ENCODE measurements at places on chromosomes 2 and 18.

DNA sequence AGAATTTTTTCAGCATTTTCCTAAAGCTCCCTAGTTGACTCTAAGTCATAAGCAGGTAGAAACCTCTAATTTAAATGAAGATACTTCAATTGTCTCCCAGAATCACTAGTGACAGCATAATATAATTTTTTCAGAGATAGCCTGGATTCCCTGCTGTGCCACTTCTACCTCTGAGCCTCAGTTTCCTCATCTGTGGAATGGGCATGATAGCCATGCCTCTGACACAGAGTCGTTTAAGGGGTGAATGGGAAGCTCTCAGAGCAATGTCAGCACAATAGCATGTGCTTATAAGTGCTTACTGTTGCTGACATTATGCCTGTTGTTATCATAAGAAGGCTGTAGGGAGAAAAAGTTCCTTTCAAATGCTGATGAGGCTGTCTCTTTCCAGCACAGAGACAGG is 48.0 kb downstream of the SFXN5 start:
- no peak for DNase-seq

DNA sequence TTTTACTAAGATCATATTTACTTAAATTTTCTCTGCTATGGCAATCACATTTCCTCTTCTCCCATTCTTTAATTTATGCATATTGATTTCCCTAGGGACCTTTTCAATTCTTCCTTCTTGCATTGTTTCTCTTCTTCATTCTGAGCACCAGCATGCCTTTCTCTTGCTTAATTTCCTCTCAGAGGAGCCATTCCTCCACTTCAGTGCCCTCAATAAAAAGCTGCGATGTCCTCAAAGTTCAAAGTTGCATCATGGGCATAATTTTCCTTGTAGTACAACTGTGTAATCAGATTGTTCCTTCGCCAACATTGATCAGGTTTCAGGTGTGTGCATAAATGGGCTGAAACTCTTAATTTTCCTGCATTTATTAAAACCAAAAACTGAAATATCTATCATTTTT is 21.8 kb upstream of the CD226 start:
- no peak for DNase-seq

- DNase-seq, result no peak
Measured at GRCh38 chr2:223051693-223052289, at the start of gene KCNE4. TSS of gene KCNE4 (plus strand) at chr2:223052190. CDS start at chr2:223052831, 641 bp downstream.

DNA sequence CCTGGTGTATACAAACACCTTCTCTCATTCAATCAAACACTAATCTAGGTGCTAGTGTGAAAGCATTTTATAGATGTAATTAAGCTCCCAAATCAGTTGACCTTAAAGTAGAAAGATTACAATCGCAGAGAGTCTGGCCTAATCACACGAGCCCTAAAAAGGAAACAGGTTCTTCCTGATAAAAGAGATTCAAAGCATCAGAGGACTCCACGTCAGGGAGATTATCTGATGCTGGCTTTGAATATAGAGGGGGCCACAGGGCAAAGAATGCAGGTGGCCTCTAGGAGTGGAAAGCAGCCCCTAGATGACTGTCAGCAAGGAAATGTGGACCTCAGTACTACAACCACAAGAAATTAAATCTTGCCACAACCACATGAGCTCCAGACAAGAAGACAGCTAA is 28.2 kb upstream of the ZC3H15 start:
- no peak for DNase-seq

DNA sequence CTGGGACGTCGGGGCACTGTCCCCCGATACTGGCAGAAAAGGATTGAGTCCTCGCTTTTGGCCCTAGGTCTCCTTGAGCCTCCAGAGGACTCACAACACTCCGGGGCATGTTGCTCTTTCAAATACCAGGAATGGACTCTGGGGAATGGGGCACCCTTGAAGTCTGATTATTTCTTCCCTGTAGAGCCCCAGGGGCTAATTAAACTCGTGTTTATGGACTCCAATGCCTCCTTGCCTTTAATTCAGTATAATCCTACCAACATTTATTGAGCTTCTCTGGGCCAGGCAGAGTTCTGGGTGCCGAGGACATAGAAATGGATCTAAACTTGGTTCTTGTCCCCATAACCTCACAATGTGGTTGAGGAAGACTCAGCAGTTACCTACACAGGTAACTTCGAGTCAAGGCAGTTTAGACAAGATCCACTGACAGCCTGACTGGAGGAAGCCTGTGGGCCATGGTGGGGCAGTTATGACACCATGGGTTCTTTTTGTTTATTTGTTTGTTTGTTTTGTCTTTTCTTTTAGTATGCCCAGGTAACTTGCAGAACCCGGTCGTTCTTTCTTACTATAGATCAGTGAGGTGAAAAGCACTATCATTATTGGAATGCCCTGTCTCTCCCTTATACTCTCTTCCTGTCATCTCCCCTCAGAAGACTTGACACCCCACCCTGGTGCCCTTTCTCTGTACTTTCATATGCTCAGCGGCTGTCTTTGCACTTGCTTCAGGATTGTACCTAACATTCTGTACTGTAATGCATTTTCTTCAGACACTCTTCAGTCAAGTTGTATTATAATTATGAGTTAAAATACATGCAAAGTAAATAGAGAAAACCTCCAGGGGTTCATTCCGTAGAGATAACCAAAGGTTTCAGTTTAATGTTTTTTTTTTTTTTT is 3.2 kb downstream of the CFLAR start:
- no peak for DNase-seq

DNA sequence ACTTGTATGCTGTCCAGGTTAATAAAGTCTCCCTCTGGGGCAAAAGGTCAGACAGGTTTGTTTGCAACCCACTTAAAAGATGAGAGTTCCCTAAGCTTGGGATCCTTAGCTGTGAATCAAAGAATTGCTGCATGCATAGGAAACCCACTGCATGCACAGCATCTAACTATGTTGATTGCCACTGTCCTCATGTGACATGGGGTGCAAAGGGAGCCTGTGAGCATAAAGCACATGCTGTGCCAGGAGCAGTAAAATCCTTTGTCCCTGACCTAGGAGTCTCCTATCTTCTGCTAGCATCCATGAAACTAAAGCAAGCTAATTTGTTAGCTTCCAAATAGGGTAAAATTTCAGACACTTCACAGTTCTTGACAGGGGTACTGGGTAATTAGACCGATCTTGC is 13.8 kb downstream of the METTL4 start:
- no peak for DNase-seq

DNA sequence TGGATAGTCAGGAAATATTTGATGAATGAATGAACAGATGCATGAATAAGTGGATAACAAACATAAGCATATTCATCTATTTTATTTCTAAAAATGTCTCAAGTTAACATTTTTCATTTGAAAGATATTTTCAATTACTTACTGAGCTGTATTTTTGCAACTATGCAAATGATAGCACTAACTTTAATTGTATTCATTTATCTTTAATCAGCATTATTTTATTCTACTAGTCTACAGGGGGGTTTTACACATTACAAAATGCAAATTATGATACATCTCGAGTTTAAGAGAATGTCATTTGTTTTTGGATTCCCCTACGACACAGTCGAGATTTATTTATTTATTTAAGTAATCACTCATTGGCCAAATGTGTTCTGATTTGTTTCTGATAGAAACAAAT is 530.6 kb downstream of the ERBB4 start:
- no peak for DNase-seq

- no peak for DNase-seq
Measured at GRCh38 chr18:53757328-53757727, 467.1 kb downstream of the MBD2 start.

DNA sequence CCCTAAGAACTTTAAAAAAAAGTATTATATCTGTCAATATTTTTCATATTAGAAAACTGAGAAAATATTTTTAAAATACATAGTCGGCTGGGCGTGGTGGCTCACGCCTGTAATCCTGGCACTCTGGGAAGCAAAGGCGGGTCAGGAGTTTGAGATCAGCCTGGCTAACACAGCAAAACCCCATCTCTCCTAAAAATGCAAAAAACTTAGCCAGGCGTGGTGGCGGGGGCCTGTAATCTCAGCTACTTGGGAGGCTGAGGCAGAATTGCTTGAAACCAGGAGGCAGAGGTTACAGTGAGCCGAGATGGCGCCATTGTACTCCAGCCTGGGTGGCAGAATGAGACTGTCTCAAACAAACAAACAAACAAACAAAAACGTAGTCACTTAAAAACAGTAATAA is 5.1 kb upstream of the KCMF1 start:
- no peak for DNase-seq

DNA sequence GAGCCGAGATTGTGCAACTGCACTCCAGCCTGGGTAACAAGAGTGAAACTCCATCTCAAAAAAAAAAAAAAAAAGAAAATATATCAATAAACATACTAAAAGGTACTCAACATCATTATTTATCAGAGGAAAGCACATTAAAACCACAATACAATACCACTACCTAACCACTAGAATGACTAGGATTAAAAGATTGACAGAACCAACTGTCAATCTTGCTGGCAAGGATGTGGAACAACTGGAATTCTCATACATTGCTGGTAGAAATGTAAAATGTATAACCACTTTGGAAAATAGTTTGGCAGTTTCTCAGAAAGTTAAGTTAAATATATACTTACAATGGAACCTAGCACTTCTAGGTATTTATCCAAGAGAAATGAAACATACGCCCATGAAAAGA is 88.6 kb downstream of the B3GNT2 start:
- DNase-seq, result no peak

DNA sequence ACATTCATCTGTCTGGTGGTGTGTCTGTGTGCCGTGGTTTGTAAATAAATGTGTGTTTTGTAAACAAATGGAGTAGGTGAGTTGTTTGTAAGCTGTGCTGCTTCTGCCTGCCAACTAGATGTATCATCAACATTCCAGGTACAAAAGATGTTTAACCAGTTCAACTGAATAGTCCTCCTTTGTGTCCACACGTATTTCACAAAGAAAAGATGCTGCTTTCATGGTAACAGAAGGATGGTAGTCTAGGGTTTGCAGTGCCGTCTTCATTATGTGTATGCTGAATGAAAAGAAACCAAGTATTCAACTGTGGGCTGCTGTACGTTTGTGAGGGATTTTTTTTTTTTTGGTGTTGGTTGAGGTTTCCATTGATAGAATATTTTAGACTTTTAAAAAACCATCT is 72.1 kb downstream of the CAMKMT start:
- DNase-seq, result no peak

DNA sequence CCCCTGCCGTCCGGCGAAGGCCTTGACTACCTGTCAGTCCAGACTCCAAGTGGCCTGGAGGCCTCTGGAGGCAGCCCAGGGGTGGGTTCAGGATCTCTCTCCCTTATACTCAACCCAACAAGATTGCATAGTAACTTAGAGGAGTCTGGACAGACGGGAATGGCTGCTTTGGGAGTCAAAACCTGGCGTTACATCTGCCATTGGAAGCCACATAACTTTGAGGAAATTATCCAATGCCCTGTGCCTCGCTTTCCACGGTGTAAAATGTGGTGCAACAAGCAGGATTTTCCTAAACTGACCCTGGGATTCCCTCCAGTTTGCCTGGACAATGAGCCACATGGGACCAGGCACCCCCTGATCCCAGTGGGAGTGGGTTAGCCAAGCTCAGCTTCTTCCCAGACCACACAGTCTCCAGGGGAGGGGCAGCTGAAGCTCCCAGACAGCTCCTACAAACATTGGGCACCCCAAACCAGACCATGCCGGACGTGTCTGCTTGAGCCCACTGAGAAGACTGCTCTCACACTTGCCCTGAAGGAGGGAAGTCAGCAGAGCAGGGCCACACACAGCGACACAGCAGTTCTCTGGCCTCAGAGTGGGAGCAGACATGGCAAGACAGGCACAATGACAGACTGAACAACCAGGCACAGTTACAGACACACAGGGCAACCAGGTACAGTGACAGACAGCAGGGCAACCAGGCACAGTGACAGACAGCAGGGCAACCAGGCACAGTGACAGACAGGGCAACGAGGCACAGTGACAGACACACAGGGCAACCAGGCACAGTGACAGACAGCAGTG is 65.6 kb upstream of the RAB6C start:
- DNase-seq, result no peak

DNA sequence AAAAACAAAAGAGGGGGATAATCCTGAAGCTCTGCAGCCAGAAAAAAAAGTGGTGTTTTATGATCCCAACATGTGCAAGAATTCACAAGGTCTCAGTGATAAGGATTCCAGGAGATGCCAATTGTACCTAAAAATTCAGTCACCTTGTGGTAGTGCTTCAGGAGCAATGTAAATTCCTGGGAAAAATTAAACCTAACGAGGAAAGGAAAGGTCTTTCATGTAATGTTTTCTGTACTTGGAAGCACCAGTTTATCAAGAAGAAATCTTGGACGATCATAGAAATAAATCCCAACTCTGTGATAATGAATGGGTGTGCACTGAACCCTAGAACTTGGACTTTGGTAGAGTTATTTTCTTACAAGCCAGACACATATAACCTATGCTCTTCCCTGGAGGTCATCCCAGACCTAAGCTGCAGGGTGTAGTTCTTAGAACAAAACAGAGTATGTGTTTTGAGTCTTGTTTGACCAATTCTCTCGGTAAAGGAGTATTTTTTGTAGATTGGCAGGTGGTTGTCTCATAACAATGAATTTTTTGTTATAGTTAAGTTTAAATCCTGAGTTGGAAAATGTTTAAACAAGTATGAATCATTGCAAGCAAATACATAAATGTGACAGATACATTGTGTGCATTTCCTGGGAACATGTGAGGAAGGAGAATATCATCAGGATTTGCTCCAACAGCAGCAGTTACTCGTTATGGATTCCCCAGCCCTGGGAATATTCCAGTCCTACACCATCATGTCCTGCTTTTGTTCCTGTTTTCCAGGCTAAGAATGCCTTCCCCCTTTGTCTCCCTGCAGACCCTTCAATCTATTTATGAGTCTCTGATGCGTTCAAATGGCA is 224.6 kb downstream of the NAPG start:
- DNase-seq, result no peak

- no peak for DNase-seq
Measured at GRCh38 chr18:25282282-25282681, 69.7 kb downstream of the ZNF521 start.

DNA sequence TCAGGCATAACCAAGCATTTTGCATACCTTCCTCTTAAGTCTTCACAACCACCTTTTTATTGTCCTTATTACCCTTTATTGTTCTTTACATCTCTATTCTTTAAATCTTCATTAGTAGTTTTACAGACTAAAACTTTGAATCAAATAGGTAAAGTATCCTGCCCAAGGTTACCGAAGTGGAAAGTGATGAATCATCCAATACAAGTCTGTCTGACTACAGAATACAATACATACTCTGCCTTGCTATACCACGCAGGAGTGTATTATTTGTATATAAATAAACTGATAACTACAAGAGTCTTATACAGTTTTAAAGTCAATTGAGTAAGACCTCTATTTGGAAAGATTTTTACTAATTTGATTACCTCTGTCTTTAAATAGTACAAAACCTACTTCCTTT is 196.0 kb downstream of the ZEB2 start:
- DNase-seq, result no peak

DNA sequence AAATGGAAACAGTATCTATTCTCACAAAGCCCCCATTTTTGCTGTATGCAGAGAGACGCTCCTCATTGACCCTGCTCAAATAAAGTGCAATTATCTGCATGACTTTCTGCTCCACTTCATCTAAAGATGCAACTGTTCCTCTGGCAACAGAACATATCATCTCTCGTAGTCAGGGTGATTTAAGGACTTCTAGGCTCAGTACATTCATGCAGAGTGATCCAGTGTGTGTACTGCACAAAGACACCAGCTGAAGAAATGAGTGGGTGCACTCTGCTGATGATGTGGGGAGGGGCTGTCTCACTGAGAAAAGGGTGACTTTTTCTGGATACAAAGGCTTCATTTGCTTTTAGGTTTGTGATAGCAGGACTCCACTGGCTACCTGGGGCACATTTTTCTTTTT is 355.2 kb downstream of the GALNT13 start:
- no peak for DNase-seq

- no peak for DNase-seq
Measured at GRCh38 chr2:121149384-121149783, 135.6 kb downstream of the TFCP2L1 start.

- DNase-seq, result no peak
Measured at GRCh38 chr2:60719331-60719730, 36.7 kb upstream of the PAPOLG start.

All from activated T-cell treated with anti-CD3 and anti-CD28 coated beads for 1 hour (primary cell).